ENCODE measurements at places on chromosomes 16 and 17.
A peak's percentile ranks its signal among the peaks of the same experiment; 100 is the strongest.

- no peak for DNase-seq
Observed at GRCh38 chr16:85378145-85379040, 234.7 kb upstream of the GSE1 start.

DNA sequence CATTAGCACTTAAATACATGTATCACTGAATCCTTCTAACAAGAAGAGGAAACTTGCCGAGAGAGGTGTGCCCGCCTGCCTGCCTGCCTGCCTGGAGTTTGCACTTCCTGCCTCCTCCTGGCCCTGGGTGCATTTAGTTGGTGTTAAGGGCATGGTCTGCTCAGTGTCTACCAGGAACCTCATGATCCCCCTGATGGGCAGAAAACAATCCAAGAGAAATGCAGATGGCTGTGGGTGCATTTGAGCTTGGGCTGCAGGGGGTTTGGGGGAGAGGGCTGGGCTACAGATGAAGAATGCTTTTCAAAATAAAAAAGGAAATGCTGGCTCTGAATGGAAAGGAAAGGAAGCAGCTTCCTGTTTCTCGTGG is 10.1 kb downstream of the KSR1 start:
- DNase-seq: no peak

GRCh38 chr17:66302761-66303626 is 581 bp downstream of the PRKCA start:
- peak; percentile 17 for DNase-seq

GRCh38 chr17:3918372-3919122 is 2.3 kb upstream of the P2RX1 start:
- no peak for DNase-seq

GRCh38 chr17:81715872-81716673 is 4.0 kb downstream of the SLC25A10 start:
- DNase-seq: no peak

- DNase-seq: no peak
Observed at GRCh38 chr16:85402910-85403692, 210.0 kb upstream of the GSE1 start.

- no peak for DNase-seq
Observed at GRCh38 chr16:68995011-68995504, 110.4 kb upstream of the HAS3 start.

DNA sequence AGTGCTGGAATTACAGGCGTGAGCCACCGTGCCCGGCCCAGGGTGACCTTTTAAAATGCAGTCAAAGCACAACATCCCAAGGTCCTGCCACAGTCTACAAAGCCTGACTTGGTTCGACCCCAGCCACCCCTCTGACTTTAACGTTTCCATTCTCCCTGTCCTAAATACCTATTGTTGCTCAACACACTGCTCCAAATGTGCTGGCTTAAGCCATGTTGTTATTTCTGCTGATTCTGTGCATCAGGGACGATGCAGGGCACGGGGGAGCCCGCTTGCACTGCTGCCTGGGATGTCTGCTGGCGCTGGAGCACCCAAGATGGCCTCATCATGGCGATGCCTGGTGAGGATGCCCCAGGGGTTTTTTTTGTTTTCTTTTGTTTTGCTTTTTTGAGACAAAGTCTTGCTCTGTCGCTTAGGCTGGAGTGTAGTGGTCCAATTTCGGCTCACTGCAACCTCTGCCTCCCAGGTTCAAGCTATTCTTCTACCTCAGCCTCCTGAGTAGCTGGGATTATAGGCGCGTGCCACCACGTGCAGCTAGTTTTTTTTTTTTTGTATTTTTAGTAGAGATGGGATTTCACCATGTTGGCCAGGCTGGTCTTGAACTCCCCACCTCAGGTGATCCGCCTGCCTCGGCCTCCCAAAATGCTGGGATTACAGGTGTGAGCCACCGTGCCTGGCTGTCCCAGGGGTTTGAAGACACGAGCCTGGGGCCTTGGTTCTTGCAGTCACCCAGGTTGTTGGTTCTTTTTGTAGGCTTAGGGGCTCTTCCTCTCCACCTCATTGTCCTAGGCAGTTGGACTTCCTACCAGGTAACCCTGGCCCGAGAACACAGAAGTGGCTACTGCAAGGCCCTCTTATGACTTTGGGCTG is 22.9 kb downstream of the TMC7 start:
- DNase-seq: no peak

DNA sequence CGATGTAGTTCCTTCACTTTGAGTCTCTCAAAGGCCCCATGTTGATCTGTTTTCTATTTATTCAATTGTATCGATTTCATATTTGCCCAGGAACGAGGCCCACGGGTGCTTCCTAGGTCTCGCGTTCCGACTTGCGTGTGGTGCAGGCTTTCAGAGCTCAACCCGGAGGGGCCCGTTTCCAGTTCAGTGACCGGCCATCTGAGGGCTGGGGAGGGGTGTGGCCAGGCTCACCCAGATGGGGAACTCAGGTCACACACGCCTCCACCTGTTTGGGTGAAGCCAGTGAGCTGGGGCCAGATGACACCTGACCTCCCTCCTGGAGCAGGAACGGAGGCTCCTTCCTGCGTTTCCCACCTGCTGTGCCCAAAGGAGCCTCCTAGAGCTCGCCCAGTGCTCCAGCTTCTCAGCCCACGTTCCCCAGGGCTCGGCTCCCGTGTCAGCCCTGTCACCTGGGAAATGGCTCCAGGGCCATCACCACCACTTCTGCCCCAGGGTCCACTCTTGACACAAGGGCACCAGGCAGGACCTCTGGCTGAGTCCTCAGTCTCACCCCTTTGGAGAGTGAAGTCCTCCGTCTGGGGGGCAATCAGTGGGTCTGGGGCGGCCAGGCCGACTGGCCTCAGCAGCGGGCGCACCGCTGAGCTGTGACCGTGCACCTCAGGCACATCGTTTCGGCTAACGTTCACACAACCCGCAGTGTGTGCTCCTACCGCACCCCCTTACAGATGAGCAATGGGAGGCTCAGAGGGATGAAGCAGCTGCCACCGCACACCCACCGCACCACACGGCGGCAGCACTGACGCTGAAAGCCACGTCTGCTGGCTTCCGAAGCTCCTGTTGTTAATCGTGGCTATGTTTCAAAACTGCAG is 18.0 kb downstream of the FOXF1 start:
- DNase-seq: no peak

DNA sequence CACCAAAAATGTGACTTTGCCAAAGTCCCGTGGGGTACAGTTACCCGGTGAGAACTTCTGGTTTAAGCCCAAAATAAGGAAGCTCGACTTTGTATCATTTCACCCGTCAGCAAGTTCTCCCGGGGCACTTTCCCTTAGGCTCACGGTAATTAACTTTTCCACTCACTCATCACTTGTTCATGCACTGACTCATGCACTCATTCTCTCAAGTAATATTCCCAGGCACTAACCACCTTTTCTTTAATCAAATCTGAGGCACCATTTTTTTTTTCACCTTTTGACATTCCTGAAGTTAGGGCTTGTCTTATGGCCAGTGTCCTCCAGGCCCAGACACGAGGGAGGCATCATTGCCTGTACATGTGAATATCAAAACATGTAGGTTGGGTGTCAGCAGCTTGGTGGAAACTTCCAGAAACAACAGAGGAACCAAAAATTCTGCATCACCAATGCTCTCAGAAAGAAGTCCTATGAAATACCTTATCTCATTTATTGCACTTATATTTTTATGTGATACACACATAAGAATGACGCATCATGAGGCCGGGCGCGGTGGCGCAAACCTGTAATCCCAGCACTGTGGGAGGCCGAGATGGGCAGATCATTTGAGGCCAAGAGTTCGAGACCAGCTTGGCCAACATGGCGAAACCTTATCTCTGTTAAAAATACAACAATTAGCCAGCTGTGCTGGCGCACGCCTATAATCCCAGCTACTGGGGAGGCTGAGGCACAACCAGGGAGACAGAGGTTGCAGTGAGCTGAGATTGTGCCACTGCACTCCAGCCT is 36.1 kb upstream of the ATP2C2 start:
- no peak for DNase-seq

DNA sequence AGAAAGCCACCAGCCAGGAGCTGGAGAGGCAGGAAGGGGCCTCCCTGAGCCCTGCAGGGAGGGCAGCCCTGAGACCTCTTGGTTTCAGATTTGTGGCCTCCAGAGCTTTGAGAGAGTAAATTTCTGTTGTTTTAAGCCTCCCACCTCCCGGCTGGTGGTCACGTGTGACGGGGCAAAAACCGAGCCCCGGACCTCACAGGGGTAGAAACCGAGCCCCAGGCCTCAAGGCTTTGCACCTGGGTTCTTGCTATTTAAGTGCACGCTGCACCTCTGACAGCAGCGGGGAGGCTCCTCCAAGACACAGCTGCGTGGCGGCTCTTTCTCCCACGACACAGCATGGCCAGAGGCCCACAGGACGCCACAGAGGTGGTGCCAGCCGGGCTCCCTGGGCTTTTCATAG is 17.4 kb upstream of the ZC3H18 start:
- no peak for DNase-seq

GRCh38 chr16:67969254-67970039 is 1.0 kb upstream of the SLC12A4 start:
- DNase-seq: no peak

DNA sequence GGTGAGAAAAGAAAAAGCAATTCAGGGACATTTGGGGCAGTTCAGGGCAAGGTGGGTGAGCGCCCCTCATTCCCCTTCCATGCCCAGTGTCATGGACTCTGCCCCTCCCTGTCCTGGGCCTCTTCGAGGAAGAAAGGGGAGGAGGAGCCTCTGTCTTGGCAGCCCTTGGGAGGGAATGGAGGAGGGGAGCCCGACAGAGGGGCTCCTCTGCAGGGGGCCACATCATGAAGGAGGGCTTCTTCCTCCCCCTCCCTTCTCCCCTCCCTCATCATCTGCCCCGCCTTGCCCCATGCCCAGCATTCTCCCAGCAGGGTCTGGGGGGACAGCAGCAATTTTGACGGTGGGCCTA is 33.2 kb upstream of the TAC4 start:
- no peak for DNase-seq

DNA sequence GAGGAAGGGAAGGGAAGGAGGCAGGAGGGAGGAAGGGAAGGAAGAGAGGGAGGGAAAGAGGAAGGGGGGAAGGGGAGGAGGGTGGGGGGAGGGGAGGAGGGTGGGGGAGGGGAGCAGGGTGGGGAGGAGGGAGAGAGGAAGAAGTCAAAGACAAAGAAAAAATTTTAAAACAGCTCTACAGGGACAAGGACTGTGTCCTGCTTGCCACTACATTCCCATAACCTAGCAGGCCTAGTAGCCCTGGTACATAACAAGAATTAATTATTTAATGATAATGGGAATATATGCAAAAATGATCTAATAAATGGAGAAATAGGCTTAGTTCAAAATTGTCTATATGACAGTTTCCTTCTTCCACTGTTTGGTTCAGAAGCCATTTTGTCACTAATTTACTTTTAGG is 47.6 kb upstream of the NOG start:
- DNase-seq: no peak

GRCh38 chr17:42009170-42009569 is 8.1 kb downstream of the DNAJC7 start:
- DNase-seq: no peak

GRCh38 chr17:1050246-1050995 is 53.5 kb downstream of the TIMM22 start:
- DNase-seq: no peak

DNA sequence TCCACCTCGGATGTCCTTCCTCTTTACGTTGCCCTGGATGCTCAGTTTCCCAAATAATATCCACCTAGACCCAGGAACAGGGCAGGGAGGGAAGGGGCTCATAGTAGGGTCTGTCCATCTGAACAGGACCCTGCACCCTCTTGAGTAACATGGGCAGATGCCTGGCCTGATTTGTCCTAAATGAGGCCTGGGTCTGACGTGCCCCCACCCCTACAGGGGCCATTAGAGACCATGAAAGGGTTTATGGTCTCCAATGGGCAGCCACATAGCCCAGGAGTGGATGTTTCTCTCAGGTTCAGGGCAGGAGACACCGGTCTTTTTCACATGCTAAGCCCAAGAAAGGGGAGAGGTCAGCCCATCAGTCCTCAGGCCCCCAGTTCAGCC is 6.8 kb downstream of the CACNG1 start:
- DNase-seq: no peak

DNA sequence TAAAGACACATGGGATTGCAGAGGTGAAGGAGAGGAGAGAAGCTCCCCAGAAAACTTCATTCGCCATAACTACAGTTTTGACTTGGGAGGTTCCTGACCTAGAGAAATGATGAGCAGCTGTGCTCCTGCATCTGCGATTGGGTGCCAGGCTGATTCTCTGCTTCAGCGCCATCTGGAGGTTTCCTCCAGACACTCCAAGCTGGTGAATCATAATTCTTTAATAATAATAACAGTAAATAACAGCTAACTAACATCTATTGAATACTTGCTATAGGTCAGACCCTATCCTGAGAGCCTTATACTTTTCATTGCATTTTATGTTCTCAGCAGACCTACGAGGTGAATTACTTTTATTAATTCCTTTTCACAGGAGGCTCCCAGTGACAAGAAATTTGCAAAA is 575.8 kb downstream of the TOX3 start:
- no peak for DNase-seq

DNA sequence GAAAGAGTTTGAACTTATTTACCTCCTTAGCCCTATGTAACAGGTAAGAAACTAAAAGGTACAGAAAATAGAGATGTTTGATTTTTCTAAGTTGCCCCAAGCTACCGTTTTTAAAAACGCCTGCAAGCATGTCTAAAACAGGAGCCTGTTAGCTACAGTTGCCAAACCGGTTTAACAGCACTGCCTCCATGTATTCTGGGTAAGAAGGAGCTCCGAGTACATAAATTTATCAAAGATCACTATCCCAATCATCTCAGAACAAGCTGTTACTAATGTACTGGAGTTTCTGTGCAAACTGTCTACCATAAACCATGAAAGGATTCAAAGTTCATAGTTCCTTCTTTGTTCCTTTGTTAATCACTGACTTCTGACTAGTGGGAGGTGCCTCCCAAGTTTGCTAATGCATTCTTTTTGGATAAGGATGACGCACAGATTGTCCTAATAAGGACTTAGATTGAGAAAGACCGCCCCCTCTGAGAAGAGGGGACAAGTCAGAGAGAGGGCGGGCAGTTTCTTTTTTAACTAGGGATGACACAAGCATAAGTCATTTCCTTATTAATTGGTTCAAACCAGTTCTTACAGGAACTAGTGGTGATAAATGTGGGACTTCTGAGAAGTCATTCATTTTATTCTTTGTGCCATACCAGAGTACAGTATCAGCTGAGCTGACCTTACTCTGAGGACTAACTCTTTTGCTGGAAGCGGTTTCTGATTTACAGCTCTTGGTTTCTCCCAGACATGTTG is 55.3 kb downstream of the TUBD1 start:
- no peak for DNase-seq

DNA sequence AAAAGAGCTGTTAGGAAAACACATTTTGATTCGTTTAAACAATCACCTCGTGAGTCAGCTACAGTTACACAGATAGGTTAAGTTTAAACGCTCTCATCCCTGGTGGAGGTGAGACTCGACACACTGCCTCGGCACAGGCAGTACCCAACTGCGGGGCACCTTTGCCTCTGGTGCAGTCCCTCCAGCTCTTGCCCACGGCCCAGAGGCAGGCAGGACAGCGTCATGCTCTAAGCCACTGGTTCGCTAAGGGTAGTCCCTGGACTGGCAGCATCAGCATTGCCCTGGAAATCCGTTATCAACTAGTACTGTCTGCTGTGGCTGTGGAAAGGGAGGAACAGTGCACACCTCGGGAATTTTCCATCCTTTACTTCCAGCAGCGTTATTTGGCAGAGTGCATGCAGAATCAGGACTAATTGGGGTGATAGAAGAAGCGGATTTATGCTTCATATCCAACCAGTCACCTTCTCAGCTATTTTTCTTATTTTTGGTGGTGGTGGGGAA is 3.7 kb upstream of the PIK3R6 start:
- DNase-seq: no peak

Measured in stimulated activated CD8-positive, alpha-beta memory T cell treated with anti-CD3 and anti-CD28 coated beads, Interleukin-4, amount 100 ng/mL, for 1 hour (primary cell).